ENCODE measurements at places on chromosomes 1 and 21.

- no peak for DNase-seq
Observed at GRCh38 chr1:233240371-233240770, 55.2 kb downstream of the PCNX2 start.

DNA sequence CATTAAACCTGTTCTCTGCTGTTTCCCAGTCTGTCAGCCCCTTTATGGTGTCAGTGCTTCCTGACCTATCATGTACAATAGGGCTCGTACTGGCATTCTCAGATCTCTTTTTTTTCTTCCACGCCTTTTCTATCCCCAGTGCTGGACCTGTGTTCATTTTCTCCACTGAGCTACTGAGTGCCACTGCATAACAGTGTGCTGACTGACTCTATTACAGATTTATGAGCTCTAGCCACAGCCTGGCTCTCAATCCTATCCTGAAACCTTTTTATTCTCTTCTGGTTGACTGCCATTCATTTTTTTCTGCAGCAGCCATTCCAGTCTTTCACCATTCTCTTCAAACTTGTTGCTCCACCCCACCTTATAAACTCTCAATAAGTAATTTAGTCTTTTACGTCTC, 59.6 kb upstream of the MACF1 start:
- no peak for DNase-seq

GRCh38 chr1:239997515-239998311, 94.0 kb upstream of the FMN2 start:
- DNase-seq = no peak

GRCh38 chr1:219927298-219927955, 930 bp downstream of the SLC30A10 start:
- no peak for DNase-seq

DNA sequence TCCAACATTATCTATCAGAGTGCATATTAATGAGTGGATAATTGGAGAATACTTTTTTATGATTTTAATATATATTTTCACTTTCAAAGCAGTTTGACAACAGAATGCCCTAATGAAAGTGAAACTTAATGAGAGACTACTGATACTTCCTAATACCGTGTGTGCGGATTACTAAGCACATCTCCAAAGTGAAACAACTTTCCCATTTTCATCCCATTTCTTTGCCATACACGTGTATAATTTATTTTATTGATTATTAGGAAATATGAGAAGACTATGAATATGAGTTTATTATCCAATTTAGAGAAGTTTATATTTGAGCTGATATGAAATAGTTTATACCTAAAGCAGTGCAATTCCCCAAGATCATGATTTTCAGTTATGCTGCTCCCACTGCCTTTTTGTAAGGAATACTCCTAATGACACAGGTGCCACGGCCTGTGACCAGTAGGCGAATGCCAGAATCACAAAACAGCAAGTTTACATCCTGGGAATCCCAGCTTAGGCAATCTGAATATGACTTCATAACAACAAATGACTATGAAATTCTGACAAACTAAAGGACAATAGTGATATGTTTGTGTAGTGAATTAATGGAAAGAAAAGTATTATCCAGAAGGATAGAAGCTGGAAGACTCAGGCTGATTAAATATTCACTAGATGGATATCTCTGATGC, 202.9 kb downstream of the NCAM2 start:
- no peak for DNase-seq

DNA sequence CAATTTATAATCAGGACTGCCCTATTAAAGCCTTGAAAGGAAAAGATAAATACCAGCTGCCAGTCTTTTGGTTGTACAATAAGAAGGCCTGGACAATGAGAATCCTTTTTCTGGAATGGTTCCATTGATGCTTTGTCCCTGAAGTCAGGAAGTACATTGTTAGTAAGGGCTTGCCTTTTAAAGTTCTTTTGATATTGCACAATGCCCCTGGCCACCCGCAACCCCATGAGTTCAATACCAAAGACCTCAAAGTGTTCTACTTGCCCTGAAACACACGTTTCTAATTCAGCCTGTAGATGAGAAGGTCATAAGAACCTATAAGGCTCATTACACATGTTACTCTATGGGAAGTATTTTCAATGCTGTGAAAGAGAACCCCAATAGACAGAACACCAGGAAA, 112.1 kb downstream of the OLFM3 start:
- no peak for DNase-seq
